ENCODE measurements at places on chromosomes 2 and 18.

DNA sequence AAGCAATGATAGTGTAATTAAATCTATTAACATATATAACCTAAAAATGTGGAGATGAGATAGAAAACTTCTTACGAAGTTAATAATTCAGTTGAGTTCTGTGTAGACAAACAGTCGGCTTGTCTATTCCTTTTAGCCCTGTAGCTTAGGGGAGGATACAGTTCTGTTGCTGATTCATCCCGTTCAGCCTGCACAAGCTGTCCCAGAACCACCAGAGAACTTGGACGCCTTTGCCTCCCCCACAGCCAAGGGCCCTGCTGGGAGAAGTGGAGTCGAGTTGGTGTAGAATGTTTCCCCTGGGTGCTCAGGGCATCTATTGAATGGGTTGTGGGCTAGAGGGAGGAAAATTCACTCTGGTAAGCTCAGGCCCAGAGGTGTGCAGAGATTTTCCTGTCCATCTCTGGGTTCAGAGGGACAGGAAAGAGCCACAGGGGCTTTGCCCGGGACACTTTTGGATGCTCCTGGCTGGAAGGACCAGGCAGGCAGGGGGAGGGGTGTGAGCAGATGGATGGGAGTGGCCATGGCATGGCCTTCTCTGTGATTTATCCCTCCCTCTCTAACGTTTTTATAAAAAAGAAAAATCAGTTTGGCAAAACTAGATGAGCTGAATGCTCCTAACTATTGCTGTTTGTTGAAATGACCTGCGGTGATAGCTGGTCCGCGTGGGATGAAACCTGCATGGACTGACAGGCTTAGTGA is 42.8 kb upstream of the GALR1 start:
- no peak for DNase-seq

GRCh38 chr18:49013291-49013691 is 62.5 kb upstream of the SMAD7 start:
- DNase-seq: no peak

GRCh38 chr2:153986488-153987229 is 114.9 kb downstream of the GALNT13 start:
- no peak for DNase-seq

DNA sequence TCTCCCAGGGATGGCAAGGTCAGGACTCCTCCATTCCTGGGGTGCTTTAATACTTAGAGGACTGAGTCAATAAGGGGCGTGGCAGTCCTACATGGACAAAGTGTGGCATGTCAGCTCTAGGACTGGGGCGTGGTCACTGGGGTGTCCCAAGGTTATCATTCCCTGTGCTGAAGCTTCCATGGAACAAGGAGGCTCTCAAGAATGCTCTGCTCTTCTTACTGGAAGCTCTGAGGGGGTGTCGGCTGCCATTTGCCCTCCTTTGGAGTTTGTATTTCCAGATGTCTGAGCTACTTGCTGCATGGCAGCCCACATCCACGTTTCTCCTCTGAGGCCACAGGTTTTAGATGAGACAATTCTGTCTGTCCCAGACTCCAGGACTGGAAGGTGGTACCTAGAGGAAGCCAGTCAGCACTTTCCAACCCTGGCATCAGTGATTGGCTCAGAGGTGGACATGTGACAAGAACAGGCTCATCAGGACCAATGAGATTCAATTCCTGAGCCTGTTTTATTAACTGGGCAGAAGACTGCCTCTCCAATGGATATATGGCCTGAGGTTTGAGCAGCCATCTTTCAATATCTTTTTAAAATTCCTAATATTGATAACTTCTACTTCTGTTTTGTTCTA is 128.9 kb upstream of the ARL4C start:
- no peak for DNase-seq

- DNase-seq: no peak
These were observed 24.5 kb downstream of the MFSD6 start for GRCh38 chr2:190432567-190433231.

GRCh38 chr18:46877329-46877987 is 39.8 kb downstream of the PIAS2 start:
- DNase-seq: no peak

GRCh38 chr18:76491776-76492668 is 3.0 kb downstream of the ZNF516 start:
- no peak for DNase-seq

DNA sequence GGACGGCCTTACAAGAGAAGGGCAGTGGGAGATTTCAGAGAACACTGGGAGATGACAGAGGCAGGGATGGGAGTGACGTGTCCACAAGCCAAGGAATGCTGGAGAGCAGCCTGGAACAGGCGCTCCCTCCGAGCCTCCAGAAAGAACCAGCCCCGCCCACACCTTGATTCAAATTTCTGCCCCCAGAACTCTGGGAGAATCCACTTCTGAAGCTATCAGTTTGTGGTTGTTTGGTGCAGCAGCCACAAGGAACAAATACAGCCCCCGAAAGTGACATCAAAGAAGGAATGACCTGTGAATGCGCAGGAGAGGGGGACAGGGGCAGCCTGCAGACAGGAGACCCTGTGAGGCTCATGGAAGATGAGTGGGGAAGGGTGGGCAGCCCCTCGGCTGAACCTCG is 67.3 kb downstream of the TWIST2 start:
- no peak for DNase-seq

DNA sequence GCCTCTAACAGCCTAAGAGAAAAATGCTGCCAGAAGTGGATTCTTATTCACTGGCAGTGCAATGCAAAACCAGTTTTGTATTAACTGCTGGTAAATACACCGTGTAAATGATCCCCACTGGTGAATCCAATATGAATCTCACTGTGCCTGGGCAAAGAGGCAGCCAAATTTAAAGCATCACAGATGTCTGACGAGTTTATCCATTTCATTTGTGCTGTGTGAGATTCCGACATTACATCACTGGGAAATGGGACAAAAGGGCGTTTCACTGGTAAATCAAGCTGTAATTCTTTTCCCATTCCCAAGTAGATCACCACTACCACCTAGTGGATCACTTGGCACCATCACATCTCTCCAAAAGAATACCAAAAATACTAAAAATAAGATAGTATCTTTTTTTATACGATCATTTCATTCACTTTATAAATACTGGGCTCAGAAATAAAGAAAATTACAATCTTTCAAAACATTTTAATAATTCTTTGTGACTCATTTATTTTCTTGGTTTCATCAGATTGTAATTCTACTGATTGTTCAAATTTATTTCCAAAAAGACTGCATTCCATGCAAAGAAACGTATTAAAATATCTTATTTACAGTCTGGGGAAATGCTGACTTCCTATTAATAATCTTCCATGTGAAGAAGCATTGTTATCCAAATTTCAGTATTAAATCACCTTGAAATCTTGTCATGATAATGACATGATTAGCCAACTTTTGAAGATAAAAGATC is 125.6 kb downstream of the GRB14 start:
- DNase-seq: no peak
